ENCODE measurements at places on chromosomes 3 and 15.

DNA sequence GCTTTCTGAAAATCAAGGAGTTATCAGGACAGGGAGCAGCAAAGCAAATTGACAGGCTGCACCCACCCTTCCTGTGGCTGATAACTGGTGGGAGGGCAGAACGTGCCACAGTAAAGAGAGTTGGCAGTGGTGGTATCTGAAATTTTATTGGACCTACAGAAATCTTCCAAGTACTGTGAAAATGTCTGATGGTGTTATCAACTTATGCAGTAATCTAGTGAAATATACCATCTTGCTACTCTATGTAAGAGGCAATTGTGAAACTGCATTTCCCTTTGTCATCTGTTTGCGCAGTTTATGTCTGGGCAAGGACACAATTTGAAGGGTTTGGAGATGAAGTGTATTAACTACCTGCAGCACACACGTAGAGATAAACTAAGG lies 1.5 kb downstream of the PLCL2 start:
- DNase-seq, result no peak

GRCh38 chr3:167160781-167161180 lies 219.3 kb downstream of the ZBBX start:
- no peak for DNase-seq

DNA sequence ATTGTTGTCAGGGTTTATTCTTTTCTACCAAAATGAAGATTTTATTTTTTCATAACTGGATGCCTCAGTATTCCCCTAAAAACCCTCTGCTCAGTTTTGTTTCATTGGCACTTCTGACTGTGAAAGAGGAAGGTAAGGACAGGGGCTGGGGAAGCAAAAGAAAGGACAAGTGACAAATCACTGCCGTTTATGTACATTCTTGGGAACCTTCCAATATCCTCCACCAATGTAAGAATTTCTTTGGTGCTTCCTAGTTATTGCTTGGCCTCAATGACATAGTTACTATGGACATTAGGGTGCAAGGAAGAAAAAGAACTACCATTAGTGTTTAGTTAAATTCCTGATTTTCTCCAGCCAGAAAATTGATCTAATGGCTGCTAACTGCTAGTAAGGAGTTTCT lies 131.0 kb upstream of the C15orf61 start:
- DNase-seq, result no peak

- DNase-seq, result no peak
These were observed 269.4 kb downstream of the UACA start for GRCh38 chr15:70493787-70494516.

- DNase-seq, result no peak
These were observed 39.2 kb downstream of the SNX4 start for GRCh38 chr3:125480656-125481374.

DNA sequence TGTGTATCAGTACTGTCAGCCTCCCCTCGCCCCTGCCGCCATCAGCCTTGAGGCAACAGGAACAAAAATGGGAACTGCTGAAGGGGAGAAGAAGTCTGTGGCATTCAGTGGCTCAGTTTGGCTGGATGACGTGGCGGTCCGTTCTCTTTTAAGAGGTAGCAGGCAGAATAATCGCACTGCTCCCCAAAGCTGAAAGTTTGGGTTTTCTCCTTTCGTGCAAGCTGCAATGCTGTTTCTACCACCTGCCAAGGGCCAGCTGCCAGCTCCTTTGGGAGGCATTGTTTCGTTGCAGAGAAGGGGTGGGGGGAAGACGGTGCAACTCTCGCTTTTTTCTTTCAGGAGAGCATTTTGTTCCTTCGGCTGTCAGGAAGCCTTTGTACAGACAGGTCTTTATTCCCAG lies 369.6 kb upstream of the RORA start:
- DNase-seq, result no peak

GRCh38 chr3:6867269-6867668 lies 6.4 kb downstream of the GRM7 start:
- DNase-seq, result no peak

- no peak for DNase-seq
These were observed 22.2 kb downstream of the CCRL2 start for GRCh38 chr3:46429250-46429649.

DNA sequence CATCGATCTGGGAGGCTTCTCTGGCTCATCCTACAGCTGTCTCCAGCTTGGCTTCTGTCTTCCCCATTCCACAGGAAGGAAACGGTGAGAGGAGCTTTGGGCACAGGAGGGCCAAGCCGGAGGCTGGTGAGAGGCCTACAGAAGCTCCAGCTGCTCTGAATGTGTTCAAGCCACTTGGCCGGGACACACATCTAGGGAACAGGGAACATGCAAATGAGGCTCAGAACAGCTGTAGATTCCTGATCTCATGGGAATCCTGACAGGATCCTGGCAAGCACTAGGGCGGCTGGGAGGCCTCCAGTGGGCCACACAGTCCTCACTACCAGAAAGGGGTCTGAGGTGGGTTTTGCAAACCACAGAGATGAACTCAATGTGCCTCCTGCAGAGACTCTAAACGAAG lies 13.7 kb downstream of the SEMA5B start:
- DNase-seq, result no peak

GRCh38 chr3:172236771-172237742 lies 197.7 kb downstream of the FNDC3B start:
- no peak for DNase-seq
